ENCODE measurements at places on chromosomes 5 and 9. TPM values are rescaled to one million over a fixed set of nuclear protein-coding genes. Genes with fewer than 3 reads are reported as not detected.
A peak's percentile ranks its signal among the peaks of the same experiment; 100 is the strongest.

DNA sequence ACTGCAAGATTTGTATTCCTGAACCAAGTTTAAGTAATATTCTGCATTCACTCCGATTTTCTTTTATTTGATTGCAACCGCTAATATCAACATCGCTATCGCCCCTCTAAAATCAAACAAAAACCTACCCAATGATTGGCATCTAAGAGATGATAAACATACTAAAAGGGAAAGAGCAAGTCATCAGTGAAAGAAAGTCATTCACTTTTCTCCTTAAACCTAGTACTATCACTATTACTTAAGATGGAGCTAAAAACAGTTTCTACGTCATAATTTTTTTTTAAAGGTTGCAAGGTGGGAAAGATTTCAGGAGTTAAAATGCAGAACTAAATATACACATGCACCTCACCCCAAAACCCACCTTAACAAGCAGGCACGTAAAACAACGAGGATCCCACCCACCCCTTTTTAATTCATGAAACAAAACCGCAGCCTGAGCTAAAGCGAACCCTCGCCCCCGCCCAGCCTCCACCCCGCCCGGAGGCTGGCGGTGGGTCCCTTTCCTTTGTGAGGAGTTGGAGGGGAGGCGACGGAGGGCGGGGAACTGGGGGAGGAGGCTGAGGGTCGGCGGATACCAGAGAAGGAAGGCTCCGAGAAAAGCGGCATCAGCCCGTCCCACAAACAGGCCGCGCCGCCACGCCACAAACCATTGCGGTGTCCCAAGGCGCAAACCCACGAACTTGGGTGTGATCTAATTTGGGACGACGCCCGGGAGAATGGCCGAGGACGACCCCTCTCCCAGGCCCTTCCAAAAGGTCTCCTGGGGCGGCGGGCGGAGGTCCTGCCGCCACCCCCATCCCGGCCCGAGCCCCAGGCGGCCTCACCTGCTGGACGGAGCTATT, 861 bp downstream of the UBQLN1 start:
- peak; percentile 73 for DNase-seq

DNA sequence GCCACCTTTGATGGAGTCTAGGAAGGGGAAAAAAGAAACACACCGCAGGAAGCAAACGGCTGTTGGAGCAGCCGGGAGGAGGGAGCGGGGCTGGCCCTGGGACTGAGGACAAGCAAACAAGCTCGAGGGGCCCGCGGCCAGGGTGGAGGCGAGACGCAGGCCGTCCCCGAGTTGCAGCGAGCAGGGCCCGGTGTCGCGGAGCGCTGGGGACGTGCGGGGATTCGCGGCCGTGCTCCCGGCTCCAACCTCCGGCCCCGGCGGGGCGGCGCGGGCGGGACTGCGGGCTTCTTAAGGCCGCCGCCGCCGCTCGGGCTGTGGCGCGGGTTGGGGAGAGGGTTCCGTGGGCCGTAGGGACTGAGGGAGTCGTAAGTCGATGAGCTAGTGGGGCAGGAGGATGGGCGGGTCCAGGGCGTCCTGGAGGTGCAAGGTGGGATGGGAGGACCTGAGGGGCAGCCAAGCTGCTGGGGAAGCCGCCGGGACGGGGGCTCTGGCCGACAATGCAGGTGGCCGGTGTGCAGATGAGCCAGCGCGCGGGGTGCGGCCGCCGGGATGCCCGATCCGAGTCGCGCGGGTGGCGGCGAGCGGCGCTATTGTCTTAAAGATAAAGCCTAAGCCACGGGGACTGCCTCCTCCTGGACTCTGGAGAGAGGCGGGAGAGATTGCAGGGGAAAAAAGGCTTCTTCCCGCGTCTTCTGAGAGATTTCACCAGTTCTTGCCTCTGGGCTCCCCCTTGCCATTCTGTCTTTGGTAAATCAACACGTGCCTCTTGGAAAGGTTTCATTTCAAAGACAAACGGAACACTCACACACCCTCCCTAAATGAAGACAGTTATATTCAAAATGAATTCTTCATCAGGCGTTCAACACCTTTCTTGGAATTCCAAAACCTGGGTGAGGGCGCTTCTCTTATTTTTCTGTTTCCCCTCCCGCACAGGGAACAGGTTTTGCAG, 1.6 kb upstream of the HAPLN1 start:
- DNase-seq = peak; percentile 64

DNA sequence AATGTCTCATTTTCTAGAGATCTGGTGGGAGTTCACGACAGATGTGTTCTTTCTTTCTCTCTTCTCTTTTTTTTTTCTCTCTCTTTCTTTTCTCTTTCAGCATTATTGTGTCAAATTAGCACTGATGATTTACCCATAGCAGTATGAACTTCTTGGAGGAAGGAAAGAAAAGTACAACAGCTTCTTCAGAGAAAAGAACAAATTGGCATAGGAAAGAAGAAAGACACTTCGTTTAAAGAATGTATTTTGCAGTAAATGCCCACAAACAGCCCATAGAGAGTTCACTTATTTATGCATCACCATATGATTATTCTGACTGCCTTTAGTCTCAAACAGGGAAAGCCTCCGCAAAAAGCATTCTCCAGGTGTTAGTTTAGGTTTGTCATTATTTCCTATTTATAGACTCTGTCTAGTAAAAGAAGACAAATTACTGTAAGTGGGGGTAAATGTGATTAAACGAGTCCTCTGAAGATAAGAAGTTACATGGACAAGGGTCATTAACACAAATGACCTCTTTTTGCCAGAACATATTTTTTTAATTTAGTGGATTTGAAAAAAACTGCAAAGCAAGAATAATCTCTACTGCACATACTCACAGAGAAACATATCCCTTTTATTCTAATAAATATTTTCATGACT, 68.0 kb downstream of the POU5F2 start:
- no peak for DNase-seq

GRCh38 chr5:147997486-147997885, 66.3 kb upstream of the SPINK5 start:
- no peak for DNase-seq

The ARAP3 gene
- 21.6 TPM for polyA plus RNA-seq

The UGT3A2 gene
- polyA plus RNA-seq = 16.0 TPM

DNA sequence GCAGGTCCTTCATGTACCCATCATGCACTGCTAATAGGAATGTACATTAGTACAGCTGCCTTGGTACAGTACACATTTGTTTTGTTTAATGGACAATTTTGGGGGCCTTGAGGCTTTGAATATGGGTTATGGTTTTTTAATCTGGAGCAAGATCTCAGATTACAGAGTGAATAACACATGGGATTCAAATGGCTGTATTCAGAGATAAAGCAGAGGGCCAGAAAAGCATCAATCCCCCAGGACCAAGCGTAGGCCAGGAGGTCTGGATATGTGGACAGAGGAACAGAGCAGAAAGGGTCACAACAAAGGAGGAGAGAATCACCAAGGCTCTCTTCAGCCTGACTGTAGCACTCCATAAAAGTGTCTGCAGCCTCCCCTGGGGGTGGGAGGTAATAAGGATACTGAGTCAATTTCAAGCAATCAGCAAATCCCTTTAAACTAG, 47.7 kb upstream of the STK32A start:
- no peak for DNase-seq

- DNase-seq = no peak
Measured at GRCh38 chr5:65563777-65564176, 681 bp downstream of the PPWD1 start.

GRCh38 chr5:39948341-39948740, 523.6 kb upstream of the DAB2 start:
- DNase-seq = no peak

The SGCD gene
- polyA plus RNA-seq = 6.2 TPM

GRCh38 chr5:13524936-13525335, 419.6 kb downstream of the DNAH5 start:
- no peak for DNase-seq

The WDR31 gene
- 8.4 TPM for polyA plus RNA-seq

DNA sequence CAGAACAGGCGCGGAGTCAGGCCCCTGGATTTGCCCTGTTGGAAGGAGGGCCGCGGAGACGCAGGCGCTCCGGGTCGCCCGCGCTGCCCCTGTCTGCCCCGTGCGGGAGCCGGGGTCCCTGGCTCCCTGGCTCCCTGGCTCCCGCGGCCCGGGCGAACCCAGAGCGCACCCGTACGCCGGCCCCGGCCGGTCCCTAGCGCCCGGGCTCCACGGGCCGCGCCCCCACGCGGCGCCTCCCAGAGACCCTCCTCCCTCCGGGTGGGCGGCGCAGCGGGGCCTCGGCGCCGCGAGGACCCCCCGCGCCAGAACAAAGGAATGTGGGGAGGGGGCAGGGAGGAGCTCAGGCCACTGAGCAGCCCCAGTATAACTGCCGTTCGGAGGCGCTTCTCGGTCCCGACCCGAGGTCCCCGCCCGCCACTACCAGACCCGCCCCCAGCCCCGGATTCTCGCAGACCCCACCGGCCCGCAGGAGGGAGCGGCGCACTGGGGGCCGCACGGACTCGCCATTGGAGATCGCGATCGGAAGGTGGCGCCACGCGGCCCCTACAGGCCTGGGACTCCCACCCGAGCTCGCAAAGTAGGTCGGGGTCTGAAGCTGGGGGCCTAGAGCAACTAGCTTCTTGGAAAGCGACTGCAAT, 2.4 kb downstream of the NFIL3 start:
- DNase-seq = peak; percentile 73

DNA sequence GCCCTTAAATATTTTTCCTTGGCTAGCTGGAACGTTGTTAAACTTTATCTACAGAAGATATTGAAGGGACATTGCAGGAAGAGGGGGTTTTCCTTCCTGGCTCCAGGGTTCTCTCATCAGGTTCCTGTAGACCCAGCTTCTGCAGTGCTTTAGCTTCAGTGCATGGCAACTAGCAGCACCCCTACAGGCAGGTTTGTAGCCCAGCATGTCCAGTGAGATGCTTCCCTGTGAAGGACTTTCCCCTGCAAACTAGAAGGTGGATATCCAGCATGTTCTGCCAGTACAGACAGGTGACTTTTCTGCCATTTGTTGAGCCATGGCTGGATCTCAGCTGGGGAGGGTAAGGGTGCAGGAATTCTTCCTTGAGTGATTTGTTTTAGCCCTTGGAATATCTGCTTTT, 10.4 kb downstream of the CCL28 start:
- no peak for DNase-seq

DNA sequence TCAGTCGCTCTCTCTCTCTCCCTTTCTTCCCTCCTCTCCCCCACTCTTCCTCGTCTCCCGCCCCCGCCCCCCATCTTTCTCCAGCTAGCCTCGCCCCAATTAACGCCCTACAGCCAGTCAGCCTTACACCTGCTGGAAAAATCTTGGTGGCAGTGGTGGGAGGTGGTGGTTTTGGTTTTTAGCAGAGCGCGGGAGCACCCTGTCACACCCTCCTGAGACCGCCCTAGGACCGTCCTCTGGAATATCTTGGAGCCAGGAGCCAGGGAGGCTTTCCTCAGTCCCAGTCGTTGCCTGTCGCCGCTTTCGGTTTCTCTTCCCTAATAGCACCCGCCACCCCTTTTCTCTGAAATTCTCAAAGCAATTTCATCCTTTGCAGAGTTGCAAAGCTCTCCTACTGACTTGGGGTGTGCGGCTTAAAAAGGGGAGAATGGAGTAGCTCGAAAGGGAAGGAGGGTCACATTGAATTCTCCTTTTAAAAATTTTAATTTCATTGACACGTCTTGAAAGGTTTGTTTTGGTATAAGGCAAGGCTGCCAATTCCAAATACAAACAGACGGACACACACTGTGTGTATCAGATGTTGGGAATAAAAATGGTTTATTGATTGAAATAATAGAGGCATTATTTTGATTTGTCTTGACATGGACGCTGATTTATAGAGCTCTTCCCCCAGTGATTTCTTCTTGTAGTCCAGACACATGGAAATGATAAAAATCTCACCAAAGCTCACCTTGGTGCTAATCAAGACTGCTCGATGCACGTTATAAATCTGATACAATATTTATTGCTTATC, 301.3 kb downstream of the PARP8 start:
- DNase-seq = no peak

GRCh38 chr5:178241231-178241663, 8.6 kb upstream of the PHYKPL start:
- DNase-seq = no peak

The SLC6A19 gene
- 71.8 TPM for polyA plus RNA-seq

- DNase-seq = no peak
Measured at GRCh38 chr5:149656576-149657182, 73.4 kb upstream of the PPARGC1B start.

The RASGRF2 gene
- polyA plus RNA-seq = 2.5 TPM

DNA sequence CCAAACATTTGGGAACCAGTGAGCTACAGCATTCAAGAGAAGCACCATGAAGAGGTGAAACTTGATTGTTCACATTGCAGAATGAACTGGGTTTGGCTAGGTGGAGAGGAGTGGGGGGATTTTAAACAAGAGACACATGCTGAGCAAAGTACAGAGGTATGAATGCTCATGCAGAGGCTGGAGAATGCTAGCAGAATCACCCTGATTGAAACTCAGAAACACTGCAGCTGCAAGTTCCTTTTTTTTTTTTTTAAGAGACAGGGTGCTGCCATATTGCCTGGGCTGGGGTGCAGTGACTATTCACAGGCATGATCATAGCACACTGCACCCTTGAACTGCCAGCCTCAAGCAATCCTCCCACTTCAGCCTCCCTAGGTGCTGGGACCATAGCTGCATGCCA, 35.1 kb downstream of the DENND1A start:
- DNase-seq = no peak

DNA sequence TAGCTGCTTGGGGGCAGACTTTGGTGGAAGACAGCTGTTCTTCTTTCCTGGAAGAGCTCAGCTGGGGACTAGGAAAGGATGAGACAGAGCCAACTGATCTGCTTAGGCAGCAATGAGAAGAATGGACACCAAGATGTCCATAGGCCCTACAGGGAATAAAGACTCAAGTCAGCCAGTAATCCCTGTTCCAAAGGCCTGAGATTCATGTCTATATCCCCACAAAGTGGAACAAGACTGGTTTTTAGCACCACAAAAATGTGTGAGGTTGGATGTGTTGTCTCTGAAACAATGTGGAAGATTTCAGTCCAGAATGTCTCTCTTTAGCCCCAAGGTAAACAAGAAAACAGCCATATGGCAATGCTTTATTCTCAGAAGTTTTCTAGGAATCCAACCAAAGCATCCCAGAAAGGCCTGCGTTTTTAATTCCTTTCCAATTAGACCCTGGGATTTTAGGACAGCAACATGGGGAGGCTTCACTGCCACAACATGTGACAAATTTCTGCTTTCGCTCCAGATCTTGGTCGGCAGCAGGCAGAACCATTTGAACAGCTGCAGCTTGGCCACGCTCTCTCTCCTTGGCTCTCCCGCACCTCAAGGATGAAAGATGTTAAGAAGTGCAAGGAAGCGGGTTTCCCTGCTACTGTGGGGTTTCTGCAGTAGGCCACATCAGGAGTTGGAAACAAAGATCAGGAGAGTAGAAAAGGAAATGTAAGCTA, 245.1 kb downstream of the FSTL4 start:
- DNase-seq = no peak

Data from renal pelvis (tissue), 12 donors.